Activated CD8-positive, alpha-beta memory T cell treated with anti-CD3 and anti-CD28 coated beads, Interleukin-2, amount 10 ng/mL, durations not matched to agents 7 days and 5 days (primary cell): ENCODE measurements at places on chromosomes 11 and 22.

DNA sequence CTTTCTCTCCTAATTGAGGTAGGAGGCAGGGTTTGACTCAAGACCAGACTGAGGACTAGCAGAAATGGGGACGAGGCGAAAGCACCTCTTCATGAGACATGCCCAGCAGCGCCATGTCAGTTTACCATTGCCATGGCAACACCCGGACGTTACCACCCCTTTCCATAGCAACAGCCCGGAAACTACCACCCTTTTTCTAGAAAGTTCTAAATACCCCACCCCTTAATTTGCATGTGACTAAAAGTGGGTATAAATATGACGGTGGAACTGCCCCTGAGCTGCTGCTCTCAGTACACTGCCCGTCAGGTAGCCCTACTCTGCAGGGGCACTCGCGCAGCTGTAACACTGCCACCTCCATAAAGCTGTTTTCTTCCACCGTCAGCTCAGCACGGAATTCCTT is 5.9 kb upstream of the RAC2 start:
- DNase-seq = no peak

DNA sequence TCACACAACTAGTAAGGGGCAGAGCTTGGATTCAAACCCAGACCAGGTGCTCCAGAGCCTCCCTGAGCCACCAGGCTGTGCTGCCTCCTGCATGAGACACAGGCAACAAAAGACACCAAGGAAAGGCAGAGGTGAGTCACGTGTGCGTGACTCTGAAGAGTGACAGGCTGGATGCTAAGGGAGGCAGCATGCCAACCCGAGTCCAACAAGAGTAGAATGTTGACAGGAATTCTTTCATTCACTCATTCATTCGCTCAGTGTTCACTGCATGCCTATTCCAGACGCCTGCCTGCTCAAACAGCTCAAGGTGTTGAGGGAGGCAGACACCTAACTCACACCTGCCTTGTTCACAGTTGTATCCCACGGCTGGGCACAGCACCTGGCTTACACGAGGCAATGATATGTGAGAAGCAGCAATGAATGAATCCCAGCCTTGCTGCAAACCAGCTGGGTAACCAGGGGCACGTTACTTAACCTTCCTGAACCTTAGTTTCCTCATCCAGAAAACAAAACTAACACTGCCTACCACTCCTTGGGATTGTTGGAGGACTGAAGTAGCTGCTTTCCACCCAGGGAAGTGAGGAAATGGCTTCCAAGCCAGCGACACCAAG is 73.8 kb upstream of the ARFGAP3 start:
- no peak for DNase-seq

- DNase-seq = no peak
Observed at GRCh38 chr11:75795276-75796090, 19.5 kb upstream of the UVRAG start.

- peak; percentile 66 for DNase-seq
Observed at GRCh38 chr22:36435516-36436415, 45.7 kb downstream of the TXN2 start.

DNA sequence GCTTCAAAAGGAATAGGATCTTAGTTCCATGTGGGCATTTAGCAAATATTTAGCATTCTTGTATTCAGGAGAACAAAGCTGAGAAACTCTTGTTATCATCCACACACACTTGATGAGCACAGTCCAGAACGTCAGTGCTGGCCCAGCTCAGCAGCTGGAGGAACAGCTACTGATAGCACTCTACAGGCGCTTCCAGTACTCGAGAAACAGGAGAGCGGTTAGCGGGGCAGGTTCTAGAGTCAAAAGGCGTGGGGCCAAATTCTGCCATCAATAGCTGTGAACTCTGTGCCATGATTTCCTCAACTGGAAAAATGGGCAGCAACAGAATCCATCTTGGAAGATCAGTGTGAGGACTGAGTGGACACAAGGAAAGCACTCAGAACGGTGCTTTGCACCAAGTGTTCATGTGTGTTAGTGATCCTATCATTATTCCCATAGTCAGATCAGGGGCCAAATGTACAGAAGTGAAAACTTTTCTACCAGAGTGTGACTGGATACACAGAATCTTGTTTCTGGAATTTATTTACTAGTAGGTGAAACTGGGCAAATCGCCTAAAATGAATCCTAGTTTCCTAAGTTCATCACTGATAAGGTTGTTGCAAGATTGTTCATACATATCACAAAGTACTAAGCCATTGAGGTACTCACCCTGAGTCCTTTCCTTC is 3.2 kb downstream of the JOSD1 start:
- DNase-seq = no peak

DNA sequence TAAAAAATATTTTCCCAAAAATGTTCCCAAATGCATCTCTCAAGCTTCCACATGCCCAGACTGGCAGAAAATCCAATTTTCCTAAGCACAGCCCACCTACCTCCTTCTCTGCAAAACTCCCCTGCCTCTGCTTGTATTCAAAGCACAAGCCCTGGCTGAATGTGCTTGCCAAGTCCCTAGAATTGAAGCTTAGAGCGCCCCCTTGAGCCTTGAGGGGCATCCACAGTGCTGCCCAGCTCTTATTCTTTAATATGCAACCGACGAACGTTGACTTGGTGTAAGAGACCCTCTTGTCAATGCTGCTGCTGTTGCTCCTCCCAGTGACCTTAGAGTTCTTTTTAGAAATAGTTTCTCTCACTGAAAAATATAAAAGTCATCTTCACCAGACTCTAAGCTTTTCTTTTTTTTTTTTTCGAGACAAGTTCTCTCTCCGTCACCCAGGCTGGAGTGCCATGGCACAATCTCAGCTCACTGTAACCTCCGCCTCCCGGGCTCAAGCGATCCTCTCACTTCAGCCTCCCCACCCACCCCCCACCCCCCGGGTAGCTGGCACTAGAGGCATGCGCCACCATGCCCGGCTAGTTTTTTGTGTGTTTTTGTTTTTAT is 63.5 kb upstream of the CAPRIN1 start:
- DNase-seq = peak; percentile 83

DNA sequence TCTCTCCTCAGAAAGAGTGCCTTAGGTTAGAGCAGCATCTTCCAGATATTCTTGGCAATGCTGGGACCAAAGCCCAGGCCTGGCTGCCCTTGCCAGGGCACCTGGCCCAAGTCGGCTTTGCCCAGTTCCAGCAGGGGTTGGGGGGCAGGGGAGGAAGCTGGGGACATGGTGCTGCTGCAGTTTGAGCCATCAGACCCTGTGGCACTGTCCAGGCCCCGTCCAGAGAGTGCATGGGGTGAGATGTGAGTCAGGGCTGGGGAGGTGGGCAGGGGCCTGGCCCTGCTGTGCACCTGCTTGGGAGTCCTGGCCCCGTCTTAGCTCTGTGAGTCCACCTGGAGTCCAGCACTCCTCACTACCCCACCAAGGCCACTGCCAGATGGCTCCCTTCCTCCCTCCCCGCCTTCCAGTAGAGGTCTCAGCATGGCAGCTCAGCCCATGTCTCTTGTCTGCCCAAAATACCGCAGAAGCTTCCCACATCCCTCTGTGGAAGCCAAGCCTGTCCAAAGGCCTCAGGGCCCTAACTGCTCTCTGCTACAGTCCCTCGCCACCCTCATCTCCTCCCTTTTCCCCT is 16.6 kb downstream of the DERL3 start:
- no peak for DNase-seq

DNA sequence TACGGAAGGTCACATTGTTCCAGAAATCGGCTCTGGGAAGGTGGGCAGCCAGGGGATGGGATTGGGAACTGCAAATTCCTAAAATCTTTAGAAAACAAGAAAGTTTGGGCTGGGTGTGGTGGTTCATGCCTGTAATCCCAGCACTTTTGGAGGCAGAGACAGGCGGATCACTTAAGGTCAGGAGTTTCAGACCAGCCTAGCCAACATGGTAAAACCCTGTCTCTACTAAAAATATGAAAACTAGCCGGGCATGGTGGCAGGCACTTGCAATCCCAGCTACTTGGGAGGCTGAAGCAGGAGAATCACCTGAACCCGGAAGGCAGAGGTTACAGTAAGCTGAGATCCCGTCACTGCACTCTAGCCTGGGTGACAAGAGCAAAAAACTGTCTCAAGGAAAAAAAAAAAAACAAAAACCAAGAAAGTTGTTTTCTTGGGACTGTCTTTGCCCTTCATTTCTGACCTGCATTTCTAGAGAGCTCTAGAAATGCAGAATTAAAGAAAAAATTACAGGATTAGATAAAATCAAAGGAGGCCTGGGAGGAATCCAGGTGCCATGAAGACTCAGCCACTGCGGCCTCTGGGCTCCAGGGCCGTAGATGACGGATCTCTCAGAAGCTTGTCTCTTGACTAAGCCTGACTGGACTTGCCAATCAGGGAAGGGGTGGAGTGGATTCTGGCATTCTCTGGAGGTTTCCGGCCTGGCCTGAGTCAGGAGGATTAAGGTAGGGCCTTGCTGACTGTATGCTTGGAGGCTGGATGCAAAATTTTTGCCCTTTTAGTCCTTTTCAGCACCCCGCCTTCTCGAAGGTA is 5.3 kb upstream of the MALAT1 start:
- no peak for DNase-seq

DNA sequence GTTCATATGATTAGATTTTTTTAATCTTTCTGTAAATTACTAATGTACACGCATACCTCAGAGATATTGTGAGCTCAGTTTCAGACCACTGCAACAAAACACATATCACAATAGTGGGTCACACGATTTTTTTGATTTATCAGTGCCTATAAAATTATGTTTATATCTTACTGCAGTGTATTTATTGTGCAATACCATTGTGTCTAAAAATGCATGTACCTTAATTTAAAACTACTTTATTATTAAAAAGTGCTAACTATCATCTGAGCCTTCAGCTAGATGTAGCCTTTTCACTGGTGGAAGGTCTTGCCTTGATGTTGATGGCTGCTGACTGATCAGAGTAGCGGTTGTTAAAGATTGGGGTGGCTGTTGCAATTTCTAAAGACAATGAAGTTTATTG is 918.8 kb upstream of the CHORDC1 start:
- no peak for DNase-seq

- DNase-seq = no peak
Observed at GRCh38 chr22:22949953-22950352, 62.3 kb downstream of the IGLL5 start.

DNA sequence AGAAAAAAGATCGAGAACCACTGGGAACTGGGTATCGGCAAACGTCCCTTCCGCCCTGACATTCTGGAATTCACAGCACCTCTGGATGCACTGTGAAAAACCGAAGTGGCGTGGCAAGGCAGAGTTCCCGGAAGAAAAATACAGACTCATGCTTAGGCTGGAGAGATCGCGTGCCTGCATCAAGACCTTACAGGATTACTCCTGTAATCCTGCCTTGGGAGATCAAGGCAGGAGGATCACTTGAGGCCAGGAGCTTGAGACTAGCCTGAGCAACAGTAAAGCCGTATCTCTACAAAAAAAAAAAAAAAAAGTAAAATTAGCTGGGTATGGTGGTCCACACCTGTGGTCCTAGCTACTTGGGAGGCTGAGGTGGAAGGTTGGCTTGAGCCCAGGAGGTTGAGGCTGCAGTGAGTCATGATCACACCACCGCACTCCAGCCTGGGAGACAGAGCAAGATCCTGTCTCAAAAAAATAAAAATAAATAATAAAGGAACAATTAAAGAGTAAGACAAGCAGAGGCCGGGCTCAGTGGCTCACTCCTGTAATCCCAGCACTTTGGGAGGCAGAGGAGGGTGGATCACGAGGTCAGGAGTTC is 19.9 kb upstream of the TEF start:
- DNase-seq = no peak

- DNase-seq = no peak
Observed at GRCh38 chr11:34960277-34960676, 43.9 kb downstream of the PDHX start.

DNA sequence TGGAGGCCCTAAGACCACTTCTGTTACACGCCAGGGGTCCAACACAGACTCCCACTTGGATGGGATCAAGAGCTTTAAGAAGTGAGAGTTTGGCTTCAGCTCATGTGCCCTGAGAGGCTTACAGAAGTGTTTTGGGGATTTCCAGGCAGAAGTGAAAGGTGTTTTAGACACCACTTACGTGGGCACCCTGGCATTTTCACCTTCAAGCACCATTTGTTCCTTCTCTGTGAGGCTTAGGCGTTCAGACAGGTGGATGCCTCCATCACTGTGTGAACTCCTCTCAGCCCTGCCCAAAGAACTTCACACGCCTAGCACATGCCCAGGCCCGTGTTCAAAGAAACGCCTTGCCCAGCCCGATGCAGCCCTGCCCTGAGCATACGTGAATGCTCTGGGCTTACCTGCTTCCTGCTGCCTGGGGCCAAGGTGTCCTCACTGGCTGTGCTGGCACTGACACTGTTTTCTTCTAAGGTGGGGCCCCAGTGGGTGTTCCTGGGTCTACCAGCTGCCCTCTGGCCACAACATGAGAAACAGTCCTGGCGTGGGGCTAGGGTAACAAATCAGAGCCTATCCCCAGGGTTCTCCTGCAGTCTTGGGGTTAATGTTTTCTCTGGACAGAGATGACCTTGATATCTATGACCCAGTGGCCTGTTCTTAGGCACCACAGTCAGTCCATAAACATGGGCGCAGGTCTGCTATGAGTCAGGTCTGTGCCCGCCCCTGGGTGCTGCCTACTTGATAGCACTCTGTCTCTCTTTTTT is 34.0 kb downstream of the AMPD3 start:
- peak; percentile 19 for DNase-seq

GRCh38 chr22:30371981-30372380 is 15.2 kb downstream of the CCDC157 start:
- DNase-seq = no peak

DNA sequence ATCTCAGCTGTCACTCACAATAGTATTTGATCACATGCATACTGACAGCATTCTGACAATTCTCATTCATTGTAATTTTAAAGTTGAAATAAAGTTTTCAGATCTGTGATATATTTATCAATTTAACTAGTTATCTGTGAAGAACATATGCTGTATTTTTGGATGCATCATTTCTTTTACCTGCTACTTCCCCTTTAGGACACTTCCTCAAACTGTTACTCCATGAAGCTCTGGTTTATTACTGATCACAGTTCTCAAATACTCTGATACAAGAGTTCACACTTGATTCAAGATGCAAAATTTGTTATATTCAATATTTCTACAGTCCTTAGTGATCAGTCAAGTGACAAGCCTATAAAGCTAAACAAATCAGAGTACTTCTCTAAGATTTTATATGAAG is 1655.2 kb downstream of the LRRC4C start:
- no peak for DNase-seq

- no peak for DNase-seq
Observed at GRCh38 chr11:73597336-73597955, 466 bp downstream of the FAM168A start.

GRCh38 chr22:43099095-43099494 is 9.9 kb upstream of the TTLL1 start:
- DNase-seq = no peak
